ENCODE measurements at places on chromosomes 16 and 17.

GRCh38 chr16:74700438-74701225, at the start of gene MLKL:
TSS of gene MLKL (minus strand) at chr16:74700862. CDS start at chr16:74695757, 5,105 bp downstream.
- peak; percentile 79 for DNase-seq

DNA sequence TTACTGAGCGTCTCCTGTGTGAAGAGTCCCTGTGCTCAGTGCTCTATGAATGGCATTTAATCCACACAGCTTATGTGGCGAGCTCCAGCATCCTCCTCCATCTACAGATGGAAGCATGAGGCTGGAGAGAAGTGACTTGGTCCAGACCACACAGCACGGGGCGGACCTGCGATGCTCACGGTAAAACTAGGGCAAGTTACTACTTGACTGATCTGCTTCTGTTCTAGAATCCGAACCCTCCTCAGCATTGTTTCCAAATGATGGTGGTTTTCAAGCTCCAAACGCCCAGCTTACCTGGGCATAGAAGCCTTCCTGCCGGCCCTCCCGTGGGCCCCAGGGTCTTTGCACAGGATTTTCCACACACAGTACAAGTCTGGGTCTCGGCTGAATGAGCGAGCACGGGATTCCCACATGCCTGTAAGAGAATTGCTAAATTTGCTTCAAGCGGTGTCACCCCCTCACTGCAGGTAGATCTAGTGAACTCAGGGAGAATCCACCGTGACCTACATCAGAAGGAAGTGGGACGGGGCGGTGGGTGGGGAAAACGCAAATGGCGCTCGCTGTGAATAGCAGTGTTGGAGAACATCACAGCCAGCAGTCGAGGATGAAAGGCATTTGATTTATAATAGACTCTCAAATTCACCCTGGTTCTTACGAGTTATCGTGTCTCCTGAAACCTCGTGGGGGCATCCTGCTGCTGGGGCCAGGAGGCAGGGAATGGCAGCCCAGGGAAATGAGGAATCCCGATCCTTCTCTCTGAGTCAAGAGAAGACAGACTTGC, 101.1 kb downstream of the CMIP start:
- DNase-seq: no peak

DNA sequence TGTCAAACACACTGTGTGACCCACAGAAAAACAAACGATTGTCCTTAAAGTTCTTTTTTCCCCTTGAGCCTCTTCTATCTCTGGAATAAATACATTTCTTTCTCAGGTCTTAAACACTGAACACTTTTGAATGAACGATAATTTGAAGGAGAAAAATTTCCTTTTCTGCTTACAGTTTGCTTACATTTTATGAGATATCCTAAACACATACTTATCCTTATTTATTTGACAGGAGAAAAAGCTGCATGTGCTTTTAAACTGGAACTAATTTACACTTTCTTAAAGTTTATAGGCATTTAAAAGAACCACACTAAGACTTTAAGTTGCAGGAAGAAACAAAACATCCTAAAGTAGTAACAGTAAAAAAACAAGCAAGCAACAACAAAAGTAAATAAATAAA, 4.7 kb upstream of the IGF2BP1 start:
- no peak for DNase-seq

DNA sequence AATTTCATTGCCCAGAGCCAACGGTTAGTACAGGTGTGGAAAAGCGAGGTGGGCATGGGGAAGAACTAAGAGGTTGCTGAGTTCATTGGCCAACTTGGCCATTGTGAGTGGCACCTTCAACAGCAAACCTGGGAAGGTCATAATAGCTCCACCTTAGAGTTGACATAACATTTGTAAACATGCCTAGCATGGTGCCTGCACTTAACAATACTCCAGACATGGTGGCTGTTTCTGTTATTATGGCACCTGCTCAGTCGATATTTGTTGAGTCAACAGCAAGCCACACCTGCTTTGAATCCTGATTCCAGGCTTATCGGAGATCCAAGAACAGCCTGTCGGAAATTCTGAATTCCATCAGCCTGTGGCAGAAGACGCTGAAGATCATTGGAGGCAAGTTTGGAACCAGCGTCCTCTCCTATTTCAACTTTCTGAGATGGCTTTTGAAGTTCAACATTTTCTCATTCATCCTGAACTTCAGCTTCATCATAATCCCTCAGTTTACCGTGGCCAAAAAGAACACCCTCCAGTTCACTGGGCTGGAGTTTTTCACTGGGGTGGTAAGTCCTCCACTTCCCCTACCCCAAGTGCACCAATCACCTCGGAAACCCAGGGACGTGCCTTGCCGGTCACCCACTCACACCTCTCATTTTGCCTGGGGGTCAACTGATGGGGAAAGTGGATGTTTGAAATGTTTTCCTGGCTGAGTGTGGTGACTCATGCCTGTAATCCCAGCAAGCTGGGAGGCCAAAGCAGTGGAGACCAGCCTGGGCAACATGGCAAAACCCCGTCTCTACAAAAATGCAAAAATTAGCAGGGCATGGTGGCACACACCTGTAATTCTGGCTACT, 46.0 kb downstream of the TMC5 start:
- DNase-seq: no peak

- no peak for DNase-seq
Observed at GRCh38 chr17:77611791-77612502, 346.6 kb upstream of the TNRC6C start.

DNA sequence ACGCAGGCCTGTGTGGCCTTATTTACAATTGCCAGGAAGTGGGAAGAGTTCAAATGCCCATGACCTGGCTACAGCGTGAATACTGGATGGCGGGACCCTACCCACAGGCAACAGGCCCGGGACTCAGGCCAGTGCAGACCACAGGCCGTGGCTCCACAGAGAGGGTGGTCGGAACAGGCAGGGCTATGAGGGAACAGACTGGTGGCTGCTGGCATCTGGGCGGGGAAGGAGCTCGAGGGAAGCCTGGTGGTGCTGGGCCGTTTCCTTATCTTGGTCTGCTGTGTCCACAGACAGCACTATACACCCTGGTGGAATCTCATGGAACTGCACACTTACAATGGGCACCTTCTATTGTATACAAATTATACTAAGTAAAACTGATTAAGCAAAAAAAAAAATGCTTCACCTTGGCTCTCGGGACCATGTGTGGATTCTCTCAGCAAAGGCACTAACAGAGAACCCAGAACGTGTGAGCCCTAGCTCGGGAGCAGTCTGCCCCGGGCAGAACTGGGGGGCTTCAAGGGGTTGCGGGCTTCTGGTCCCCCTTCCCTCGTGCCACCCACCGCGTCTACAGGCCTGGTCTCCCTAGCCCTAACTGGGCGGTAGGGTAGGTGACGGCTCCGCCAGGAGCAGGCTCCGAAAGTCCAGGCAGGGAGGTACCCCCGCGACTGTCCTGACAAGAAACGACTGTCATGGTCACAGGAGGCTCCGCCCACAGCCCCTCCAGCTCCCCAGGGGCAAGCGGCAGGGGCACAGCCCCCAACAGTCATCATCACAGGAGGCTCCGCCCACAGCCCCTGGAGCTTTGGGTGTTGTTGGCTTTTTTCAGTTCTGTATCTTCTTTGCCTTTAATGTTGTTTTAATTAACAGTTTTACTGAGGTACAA, 21.8 kb downstream of the CEP131 start:
- DNase-seq: no peak

DNA sequence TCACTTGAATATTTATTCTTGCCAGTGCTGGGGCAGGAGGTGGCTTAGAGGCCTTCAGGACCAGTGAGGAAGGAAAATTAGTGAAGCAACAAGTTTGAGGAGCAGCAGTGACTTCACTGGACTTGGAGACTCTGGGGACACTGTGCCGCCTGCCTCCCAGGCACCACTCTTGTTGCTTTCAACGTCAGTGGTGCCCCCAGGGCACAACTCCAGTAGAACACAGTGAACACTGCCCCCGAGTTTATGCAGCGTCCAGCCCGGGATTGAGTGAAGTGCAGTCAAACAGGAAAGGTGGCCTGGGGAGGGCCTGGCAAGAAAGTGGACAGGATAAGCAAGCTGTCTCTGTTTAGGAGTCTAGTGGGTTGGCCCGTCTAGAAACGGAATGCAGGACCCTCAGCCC, 24.4 kb upstream of the NAT9 start:
- no peak for DNase-seq

DNA sequence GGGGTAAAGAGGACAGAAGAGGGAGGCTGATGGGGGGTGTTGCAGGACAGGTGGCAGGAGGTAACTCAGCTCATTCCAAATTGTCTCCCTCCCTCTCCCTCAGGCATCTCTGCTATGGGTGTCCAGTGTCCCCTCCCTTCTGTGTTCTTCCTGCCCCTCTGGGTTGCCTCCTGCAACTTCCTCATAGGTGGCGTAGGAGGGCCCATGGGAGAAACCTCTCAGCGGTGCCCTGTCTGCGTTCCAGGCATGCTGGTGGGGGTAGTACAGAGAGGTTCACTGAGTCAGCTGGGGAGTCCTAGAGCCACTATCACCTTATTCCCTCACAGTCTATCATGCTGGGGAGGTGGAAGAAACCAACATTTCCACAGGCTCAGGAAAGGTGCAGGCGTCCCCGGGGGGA, 14.7 kb upstream of the ODF4 start:
- no peak for DNase-seq

- DNase-seq: no peak
Observed at GRCh38 chr16:84115919-84116719, 623 bp downstream of the MBTPS1 start.

DNA sequence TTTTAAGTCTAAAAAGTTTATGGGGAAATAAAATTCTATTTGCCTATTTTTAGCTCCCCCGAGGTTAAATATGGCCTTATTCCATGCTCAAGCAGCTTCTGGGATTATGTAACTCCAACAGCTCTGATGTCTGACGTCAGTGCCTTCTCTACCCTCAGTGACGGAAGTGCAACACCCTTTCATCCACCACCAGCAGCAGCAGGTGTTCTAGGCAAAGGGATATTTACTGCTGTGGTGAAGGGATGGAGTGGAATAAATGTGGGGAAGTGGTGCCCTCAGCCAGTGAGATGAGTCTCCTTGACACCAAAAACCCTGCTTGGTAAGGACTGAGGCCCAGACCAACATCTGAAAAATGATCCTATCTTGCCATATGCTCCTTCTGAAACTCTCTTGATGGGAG, 247.4 kb downstream of the SHISA9 start:
- no peak for DNase-seq

DNA sequence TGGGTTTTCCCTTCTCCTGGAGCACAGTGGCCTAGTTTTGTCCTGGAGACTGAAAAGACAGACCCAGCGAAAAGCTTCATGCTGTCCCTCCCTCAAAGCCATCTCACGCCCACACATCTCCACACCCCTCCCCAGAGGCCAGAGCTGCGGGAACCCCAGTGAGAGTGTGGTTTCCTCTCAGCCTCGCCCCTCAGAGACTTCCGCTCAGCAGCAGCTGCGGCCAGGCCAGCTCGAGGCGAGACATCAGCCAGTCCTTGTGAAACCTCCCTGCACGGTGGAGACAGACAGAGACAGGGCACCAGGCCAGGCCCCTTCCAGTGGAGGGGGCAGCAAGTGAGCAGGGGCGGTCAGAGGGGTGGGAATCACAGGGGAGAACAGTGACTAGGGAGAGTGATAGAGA, 77.0 kb upstream of the TNRC6C start:
- DNase-seq: peak; percentile 94

GRCh38 chr16:85651629-85652430, 36.9 kb downstream of the GINS2 start:
- DNase-seq: no peak

Measured in Right ventricle myocardium superior (tissue), 1 donor.